Left cardiac atrium (tissue), 4 donors: ENCODE measurements at places on chromosomes 16 and 17. TPM values are rescaled to one million over a fixed set of nuclear protein-coding genes. Genes with fewer than 3 reads are reported as not detected.

GRCh38 chr17:5624211-5624610, 39.9 kb upstream of the NLRP1 start:
- DNase-seq, result no peak

GRCh38 chr17:16945663-16946218, 26.2 kb downstream of the TNFRSF13B start:
- DNase-seq, result no peak

- no peak for DNase-seq
Measured at GRCh38 chr17:29066606-29067005, 23.7 kb downstream of the PIPOX start.

DNA sequence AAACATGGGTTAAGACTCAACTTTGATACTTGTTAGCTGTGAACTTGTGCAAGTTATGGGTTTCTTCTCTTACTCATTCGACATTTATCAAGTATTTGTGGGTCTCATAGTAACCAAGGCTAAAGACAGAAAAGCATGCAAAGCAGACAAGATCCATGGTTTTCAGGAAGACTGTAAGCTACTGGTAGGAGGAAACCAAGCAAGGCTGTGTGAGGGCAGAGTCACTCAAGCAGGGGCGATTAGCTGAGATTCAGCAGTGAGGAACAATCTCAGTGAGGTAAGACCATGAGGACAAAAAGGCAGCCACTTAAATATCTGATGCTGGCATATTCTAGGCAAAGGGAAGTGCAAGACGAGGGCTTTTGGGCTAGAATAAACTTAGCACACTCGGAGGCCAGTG, 29.5 kb downstream of the MBTD1 start:
- DNase-seq, result no peak

DNA sequence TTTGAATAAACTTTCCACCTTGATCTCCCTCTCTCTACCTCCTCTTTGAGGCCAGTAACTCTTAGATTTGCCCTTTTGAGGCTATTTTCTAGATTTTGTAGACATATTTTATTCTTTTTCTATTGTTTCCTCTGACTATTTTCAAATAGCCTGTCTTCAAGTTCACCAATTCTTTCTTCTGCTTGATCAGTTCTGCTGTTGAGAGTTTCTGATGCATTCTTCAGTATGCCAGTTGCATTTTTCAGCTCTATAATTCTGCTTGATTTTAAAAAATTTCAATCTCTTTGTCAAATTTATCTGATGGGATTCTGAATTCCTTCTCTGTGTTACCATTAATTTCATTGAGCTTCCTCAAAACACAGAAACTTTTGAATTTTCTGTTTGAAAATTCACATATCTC, 257.5 kb downstream of the HAPSTR1 start:
- DNase-seq, result no peak

The BLMH gene
- total RNA-seq, result 19.8 TPM

The KCNAB3 gene
- total RNA-seq, result 0.97 TPM
